Caki2 (cell line): ENCODE measurements at places on chromosomes 7 and 10.

DNA sequence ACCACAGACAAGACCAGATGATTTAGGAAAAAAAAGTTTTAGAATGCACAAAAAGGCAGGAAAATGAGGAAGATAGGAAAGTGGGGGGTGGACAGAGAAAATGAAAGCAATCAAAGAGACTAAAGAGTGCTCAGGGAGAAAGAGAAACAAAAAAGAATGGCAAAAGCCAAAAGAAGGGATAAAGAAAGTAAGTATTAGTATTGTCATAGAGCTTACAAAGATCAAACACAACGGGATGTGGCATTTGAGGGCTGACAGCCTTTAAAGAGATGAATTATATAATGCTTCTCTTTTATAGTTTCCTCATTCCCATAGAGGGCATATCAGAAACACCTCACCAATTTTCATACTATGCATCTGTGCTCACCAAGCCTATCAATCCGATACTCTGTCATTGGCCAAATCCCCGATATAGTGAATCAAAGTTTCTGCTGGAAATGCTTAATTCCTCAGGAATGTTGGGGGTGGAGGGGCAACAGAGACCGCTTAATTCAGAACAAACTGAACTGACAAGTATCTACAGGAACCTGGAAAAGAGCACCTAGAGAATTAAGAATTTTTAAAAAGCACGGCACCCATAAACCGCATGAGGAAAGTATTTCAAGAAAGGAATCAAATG is 2.7 kb downstream of the COG5 start:
- DNase-seq, result no peak

GRCh38 chr7:7414791-7415603 is 120.7 kb downstream of the COL28A1 start:
- DNase-seq, result no peak

GRCh38 chr10:60717852-60718251 is 60.4 kb upstream of the CDK1 start:
- DNase-seq, result no peak

- DNase-seq, result no peak
These were observed 33.6 kb downstream of the CTNNA3 start for GRCh38 chr10:67662415-67662814.

DNA sequence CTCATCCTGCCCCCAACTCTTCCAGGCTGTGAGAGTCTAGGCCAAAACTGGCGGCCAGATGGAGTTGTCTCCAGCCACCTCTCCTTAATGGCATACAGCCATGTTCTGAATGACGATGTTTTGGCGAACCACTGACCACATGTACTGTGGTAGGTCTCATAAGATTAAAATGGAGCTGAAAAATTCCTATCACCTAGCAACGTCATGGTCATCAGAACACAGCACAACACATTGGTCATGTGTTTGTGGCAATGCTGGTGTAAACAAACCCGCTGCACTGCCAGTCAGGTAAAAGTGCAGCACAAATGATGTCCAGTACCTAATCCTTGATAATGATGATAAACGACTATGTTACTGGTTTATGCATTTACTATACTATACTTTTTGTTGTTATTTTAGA is 290.0 kb upstream of the MKI67 start:
- no peak for DNase-seq

DNA sequence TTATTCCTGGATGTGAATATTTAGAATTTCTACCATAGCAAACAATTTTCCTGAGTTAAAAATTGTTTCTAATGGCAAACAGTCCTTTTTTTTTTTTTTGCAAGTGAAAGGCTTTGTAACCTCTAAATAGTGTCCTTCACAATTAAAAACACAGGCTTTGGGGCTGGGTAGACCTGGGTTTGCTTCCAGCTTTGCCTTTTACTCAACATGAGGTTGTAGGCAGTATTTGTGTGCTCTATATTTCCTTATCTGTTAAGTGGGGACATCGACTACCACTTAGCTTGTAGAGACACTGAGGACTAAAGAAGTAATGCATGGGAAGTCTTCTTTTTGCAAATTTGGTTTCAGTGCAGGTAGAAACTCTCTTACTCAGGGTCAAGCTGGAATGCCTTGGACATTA is 169.4 kb upstream of the GRB10 start:
- no peak for DNase-seq

GRCh38 chr7:155759740-155760430 is 52.4 kb downstream of the SHH start:
- DNase-seq, result no peak

DNA sequence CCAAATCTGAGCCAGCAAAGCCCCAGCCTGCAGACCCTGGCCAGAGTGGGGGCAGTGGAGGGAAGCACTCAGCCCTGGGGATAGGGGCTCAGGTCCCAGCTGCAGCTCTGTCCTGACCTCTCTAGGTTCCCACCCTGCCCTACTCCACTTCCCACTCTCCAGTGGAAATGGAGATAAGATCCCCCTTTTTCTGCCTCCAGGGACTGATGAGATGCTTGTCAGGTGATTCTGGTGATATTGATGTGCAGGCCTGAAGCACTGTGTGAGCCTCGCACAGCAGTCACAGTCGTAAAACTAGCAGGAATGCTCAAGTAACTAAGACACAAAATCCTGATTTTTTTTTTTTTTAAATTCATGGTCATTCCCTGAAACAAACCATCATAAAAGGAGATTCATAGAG is 55.0 kb upstream of the BTBD16 start:
- DNase-seq, result no peak

DNA sequence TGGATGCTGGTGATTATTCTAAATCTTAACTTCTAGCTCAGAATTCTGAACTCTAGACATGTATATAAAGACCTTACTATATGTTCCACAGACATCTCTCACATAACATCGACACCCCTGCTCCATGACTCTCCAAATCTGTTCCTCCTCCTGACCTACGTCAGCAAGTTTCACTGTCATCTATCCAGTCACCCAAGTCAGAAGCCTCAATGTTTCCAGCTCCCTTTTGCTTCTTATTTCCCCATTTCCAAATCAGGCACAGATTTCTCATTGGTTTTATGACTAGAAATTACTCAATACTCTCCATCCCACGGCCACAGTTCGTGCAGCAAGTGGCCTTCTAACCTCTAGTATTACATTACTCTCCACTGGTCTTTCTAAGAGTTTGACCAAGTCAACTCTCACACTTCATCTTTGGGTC is 28.5 kb downstream of the EPC1 start:
- DNase-seq, result no peak

GRCh38 chr10:112446055-112446854 is 459 bp downstream of the ZDHHC6 start:
- DNase-seq, result peak; percentile 6

DNA sequence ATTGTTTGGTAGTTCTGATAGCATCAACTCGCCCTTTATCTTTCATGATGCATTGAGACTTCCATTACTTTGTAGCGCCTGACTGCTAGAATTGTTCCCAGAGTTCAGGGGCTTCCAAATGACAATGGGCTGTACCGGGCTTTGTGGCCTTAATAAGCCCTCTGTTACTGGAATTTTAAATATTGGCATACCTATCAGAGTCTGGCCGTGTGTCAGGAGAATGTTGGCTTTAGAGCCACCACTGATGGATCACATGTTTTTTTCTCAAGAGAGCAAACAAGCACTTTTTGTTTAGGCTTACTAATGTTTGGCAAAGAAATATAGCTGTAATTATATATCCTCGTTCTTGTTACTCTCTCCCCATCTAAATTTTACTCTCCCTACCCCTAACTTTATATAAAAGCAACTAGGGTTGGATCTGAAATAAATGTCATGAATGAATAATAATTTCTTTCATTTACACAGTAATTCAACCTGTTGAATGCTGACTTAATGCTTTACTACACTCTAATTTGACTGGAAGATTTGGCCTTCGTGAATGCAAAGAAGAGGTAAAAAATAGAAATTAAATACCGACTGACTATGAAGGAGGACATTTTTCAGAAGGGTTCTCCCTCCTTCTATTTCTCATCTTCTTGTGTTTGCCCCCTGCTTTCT is 396.7 kb downstream of the AUTS2 start:
- DNase-seq, result no peak

GRCh38 chr7:132680590-132680989 is 104.3 kb upstream of the PLXNA4 start:
- no peak for DNase-seq

DNA sequence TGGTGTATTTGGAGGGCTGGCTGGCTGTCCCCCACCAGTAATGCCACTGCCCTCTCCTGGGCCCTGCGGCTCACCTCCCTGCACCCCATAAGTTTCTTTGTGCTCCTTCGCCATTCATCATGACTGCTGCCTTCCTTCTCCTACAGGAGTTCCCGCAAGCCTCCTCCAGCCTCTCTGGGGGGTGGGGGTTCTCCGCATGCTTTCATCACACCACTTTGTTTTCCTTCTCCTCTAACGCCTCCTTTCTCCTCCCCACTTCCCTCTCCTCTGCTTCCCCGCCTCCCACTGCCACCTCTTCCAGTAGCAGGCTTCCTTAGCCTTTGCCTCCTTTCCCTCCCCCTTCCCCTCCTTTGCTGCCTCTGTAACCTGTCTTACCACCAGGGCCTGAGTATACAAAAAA is 58.1 kb downstream of the PAX2 start:
- DNase-seq, result no peak

- DNase-seq, result no peak
These were observed 221.5 kb upstream of the FOXK1 start for GRCh38 chr7:4460597-4460996.

DNA sequence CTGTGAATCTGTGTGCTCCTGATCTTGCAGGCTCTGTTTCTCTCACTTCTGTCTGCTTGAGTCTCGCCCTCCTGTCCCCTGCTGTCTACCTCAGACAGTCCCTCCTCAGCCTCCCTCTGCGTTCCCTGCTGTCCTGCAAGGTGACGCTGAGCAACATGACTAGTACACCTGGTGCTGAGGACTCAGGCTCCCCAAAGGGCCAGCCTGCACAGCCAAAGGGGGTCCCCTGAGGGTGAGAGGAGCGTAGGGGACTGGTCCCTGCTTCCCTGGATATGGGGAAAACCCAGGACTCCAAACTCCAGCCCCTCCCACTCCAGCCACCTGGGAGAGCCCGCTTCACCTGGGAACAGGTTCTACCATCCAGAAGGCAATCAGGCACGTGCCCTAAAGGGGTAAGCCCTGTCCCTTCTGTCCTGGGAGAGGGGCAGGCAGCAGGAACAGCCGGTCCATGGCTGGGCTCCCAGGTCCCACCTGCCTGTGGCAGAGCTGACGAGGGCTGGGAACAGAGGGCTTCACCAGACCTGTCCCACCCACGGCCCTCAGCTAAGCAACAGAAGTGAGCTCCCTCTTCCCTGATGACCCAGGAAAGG is 156.5 kb downstream of the UBE2H start:
- no peak for DNase-seq

- DNase-seq, result no peak
These were observed 54.2 kb upstream of the CDCA7L start for GRCh38 chr7:21999896-22000295.

- DNase-seq, result no peak
These were observed 108.9 kb downstream of the UPF2 start for GRCh38 chr10:11933577-11934223.

DNA sequence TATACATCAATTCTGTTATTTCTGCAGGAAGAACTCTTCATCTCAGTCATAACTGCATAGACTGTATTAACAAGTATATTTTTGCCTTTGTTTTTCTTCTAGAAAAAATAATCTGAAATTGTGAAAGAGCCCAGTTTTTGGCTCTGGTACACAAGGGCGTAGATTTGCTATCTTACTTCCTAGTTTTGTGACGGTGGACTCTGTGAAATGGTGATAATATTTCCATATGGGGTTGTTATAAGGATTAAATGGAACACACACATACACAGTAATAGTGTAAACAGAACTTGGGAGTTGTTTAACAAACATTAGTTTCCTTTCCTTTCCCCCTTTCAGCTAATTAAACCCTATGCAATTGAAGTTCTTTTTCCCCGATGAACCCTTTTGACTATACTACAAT is 108.7 kb downstream of the MKLN1 start:
- DNase-seq, result no peak

DNA sequence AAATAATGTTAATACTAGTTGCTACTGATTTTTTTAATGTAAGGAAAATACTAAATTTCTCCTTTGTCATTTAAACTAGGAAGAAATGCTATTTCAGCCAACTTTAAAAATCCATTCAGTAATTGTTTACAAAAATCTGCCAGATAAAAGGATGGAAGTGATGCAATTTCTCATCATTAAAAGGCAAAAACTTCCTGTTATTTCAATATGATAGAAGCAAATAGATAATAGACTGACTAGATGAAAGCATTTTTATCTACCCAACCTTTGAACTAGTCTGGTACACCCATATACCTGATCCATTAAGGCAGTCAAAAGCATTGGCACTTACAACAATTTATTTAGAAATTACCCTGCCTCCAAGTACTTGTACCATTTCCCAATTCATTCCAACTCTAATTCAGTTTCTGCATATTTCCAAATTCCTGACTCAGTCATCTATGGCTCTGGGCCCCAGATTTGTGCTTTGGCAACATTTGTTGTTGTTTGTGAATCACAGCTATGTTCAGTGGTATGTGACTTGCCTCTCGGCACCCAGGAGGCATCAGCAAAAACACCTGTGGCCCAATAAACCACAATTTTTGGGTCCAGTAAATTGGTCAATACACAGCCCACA is 482.6 kb upstream of the SEMA3A start:
- no peak for DNase-seq

- no peak for DNase-seq
These were observed 16.2 kb upstream of the ICA1 start for GRCh38 chr7:8278183-8278582.

DNA sequence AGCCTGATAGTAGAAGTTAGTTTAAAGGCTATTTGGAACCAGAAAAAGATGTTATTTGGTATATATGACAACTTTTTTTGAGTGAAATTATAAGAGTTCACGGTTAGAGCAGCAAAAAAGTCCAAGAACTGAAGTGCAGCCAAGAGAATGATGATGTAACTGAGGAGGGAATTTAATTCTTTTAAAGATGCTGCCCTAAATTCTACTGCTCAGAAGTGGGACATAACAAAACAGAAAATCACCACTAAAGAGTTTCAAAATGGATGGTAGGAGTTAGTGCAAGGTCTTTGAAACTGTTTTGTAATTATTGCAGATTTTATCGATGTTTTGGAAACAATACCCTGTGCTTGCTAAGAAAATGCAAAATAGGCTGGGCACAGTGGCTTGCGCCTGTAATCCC is 6.5 kb downstream of the SAMD8 start:
- no peak for DNase-seq

DNA sequence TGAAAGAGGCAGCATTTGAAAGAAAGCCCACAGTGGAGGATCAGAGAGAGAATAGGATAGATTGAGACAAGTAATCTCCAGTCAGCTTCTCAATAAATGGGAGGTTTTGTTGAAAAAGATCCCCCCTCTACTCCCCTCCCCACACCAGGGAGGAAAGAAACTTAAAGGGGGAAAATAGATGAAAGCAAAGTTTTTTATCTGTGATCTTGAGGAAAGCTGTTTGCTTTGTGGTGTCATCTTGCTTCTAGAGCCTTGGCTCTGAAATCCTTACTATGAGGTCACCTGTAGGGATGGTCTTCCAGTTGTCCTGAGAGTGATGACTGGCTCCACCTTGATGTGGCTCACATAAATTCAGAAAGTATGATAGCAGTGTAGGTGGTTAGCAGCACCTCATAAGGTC is at the start of gene SPAM1:
TSS of gene SPAM1 (plus strand) at position 301 of the 400 bp plus-strand sequence. CDS start 28,330 bp downstream, outside the sequence.
- DNase-seq, result no peak
